Adipocyte (in vitro differentiated cells): ENCODE measurements at places on chromosomes 11 and 22.

DNA sequence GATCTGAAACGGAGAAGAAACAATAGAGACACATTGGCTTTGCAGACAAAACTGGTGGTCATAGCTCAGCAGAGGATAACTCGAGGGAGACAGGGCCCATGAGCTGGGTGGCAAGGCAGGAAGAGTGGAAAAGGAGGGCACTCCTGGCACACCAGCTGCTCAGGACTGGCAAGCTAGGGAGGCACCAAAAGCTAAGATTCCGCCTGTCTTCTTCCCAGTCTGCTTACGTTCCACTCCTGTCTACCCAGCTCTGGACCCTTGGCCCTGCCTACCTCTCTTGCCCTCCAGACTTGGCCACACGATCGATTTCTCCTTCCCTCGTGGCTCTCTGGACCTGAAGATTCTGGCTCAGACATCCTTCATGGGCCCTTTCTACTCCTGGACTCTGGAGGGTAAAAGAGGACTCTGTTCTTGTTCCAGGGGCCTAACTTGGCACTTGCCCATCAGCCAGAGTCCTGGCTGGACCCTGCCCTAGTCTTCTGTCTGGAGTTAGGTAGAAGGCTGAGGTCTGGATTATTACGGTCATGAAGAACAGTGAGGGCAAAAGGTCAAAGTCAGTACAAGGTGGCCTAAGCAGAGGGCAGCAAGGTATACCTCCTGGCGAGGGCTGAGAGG, 115.2 kb upstream of the PITPNB start:
- DNase-seq: no peak

DNA sequence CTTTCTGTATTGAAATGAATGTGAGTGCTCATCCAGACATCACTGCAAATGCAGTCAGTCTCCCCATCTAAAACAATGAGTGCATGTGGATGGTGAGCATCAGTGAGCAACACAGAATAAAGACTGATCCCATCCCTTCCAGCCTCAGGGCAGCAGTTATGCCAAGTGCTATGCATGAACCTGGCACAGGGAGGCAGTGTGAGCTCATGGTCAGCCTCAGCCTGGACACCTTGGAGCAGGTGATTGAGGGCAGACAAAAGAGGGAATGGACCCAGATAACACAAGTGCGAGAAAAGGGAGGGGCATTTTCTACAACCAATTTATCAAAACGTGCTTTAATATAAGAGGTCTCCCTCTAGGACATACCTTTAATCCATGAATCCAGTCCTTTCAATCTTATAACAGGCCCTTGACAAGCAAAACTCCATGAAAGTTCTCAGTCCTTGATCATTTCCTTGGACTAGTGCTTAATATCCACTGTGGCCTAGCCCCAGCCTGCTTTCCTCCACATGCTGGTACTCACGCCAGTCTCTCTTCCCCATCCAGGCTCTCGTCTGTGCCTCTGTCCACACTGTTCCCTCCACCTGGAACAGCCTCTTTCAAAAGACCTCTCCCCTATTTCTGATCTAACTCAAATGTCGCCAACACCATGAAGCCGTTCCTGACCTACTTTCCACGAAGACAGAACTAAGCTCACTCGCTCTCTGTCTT, 50.5 kb upstream of the LRRC55 start:
- DNase-seq: peak; percentile 51

DNA sequence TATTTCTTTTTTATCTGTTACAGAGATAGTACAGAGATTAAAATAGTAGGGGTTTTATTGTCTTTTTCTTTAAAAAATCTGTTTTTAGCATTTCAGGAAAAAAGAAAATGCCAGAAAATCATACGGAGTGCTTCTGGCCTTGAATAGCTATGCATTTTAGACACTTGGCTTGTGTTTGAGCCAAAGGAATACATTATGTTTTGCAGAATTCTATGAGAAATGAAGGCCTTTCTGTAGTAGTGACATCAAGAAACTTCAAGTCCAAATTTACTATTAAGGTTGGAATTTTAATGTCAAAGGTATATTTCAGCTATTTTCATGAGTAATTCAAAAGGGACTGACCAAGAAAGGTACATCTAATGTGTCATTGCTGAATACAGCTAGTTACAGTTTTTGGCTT, 56.3 kb upstream of the DDI1 start:
- DNase-seq: no peak

DNA sequence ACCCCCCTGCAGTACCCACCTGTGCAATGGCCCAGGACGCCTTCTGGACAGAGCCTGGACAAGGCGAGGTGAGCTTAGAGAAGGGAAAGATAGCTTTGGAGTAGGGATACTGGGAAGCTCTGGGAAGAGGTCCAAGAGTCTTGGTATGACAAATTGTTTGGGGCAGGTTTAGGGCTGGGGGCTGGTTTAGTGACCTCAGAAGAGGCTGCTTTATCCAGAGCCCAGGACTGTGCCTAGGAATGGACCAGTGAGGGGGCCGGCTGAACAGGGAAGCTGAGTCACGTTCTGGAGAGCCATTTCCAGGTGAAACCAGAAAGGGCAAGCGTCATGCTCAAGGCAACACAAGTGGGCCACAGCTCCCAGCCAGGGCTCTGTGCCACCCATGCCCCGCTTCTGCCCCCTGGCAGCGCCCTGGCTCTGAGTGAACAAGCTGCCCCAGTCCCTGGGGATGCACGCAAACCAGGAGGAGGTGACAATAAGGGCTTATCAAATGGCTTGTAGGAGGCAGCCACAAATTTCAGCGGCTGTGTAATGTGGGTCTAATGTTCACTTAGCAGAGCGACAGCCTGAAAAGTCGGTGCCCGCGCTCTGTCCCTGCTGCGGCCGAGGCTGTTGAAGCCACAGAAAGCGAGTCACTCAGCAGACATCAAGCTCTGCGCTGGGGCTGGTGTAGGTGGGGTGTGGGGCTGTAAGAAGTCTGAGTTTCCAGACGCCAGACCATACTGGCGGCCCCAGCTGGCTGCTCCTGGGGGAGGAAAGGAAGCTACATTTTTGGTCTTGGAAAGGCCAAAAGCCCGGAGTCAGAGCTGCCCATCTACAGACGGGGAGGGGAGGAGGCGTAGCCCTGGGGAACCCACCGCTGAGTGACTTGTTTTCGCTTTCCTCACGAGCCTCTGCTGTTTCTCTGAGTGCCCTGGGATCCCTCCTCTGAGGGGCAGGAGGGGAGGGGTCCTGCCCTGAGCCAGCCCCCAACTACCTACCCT, 18.3 kb upstream of the SYT7 start:
- peak; percentile 53 for DNase-seq

- DNase-seq: peak; percentile 89
Measured at GRCh38 chr22:37544955-37545702, 15.2 kb upstream of the CDC42EP1 start.

DNA sequence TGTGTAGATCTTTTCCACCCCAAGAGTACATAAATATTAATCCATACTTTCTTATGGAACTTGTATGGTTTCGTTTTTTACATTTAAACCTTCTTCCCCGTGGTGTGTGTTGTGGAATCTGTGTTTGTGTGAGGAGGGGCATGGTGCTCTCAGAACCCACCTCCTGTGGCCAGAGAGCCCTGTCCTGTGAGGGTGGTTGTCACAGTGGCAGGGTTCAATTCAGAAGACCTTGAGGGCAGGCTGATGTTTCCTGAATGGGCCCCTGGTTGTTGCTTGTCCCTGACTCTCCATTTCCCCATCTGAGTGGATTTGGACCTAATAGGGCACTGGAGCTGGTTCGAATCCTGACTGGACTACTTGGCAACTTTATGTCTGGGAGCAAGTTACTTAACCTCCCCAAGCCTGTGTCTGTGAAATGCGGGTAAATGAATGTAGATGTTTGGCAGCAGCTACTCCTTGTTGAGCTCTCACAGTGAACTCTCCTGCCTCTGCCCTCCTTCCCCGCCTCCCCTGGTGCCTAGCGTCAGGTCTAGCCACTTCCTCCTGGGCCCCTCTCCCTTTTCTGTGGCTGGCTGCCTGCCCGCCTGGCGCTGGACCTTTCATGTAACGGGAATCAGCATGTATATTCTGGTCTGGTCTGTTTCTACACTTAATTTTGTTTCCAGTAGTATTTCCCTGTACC, 7.3 kb downstream of the NEAT1 start:
- peak; percentile 75 for DNase-seq

DNA sequence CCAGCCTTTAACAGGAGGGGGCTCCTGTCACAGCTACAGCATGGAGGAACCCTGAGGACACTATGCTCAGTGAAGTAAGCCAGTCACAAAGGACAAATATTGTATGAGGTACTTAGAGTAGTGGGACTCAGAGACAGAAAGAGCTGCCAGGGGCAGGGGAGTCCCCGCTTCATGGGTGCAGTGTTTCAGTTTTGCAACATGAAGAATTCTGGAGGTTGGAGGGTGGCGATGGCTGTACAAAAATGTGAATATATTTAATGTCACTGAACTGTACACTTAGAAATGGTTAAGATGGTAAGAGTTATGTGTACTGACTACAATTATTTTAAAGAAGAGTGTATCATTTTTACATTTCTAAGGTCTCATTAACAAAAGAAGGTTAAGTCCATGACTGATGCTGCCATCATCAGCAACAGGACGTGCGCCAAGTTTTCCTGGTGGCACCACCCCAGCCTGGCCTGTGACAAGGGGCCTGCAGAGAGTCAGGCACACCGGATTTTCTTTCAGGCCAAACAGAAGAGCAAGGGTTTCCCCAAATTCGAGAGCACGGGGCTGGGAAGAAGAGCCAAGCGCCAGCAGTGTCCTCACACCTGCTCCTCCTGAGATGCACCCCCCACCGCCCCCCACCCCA, 22.1 kb downstream of the YPEL1 start:
- DNase-seq: no peak

GRCh38 chr11:73343076-73343873, 32.9 kb upstream of the RELT start:
- no peak for DNase-seq

DNA sequence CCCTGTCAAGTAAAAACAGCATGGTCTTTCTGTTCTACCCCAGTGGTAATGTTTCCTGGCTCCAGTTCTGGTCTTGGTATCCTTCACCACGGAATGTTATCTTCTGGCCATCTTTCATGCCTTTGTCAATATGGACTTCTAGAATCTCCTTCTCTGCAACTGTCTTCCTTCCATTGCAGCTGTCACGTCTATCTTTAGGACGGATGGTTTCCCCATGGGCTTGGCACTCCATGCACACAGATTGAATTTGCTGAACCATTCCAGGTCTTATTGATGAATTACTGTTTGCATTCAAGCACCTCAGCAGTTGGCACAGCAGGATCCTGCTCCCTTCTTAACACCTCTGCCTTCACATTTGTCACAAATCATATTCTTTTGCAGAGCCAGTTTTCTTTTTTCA, 44.9 kb upstream of the SLC25A18 start:
- no peak for DNase-seq

DNA sequence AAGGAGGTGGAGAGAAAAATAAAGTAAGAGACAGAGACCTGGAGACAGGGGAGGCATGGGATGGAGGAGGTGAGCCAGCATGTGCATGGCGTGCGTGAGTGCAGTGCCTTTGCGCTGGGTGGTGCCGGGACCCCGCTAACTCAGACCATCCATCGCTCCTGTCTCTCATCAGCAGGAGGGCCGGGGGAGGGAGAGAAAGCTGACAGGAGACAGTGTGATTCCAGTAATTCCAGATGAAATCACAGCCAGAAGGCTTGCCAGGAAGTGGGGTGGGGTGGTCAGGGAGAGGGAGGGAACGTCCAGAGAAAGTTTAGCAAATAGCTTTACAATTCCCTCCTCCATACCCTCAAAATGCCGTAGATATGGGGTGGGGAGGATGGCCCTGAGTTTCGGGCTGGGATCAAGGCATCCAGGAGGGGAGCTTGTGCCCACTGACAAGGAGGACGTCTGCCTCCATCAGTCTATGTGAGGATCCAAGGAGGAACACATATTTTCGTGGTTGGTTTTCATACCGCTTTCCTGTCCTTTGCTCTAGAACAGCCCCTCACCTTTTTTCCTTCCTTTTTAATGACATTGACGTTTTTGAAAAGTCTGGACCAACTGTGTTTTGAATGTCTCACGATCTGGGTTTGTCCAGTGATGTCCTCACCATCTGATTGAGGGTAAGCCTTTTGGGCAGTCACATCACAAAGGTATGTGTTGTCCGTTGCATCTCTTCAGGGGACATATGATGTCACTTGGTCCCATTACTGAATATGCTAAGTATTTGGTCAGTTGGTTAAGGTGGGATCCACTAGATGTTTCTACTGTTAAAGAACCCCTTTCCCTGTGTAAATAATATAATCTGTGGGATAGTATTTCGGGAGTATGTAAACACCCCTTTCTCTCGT, 567.3 kb downstream of the MIAT start:
- DNase-seq: peak; percentile 39

GRCh38 chr11:30313580-30313979, 9.3 kb upstream of the ARL14EP start:
- DNase-seq: no peak

DNA sequence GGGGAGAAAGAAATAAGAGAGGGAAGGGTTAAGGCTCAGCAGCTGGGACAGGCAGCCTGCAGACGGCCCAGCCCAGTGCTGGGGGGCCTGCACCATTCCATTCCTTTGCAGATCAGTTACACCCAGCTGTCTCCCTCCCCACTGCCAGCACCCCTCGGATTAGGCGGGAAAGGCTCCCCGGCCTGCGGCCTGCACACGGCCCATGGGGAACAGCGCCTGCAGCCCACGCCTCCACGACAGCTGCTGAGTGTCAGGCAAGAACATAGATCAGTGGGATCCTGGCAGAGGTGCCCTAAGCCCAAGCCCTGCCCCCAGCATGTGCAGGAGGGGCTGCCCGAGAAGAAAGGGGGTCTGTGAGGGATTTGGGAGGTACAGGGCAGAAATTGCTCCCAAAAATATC, 65.8 kb upstream of the MYOD1 start:
- DNase-seq: no peak

DNA sequence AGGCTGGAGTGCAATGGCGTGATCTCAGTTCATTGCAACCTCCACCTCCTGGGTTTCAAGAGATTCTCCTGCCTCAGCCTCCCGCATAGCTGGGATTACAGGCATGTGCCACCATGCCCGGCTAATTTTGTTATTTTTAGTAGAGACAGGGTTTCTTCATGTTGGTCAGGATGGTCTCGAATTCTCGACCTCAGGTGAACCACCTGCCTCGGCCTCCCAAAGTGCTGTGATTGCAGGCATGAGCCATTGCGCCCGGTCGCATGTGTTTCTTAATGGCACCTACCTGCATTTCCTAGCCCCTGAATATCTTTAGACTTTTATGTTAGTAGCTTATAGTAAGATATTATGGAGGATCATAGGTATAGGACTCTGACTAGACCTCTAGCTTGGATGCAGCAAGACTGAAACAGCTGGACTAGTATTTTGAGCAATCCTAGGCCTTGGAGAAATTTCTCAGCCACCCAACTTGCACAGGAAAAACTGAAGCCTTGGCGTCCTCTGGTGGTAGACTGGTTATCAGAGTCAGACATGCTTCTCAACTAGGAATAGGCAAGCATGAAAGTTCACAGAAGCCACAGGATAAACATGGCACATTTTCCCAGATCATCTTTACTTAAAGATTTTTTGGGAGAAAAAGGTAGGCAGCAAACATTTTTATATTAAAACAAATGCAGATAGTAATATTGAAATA, 22.7 kb upstream of the C1QTNF4 start:
- DNase-seq: peak; percentile 90

- DNase-seq: no peak
Measured at GRCh38 chr11:47187723-47188122, 1.5 kb upstream of the PACSIN3 start.

DNA sequence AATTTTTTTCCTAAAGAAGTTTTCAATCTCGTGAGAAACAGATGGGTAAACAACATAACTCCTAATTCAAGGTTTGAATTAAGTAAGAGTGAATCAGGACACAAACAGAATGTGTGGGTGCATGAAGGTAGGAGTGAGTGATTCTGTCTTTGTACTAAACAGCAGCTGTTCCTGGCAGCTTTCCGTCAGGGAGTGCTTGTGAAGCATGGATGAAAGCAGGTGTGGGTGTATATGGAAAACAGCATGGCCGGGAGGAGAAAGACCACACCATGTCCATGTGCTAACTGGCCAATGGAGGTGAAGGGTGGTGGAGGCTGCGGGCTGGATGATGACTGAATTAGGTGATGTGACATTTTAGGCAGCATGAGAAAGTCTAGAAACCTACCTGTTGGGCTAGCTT, 49.6 kb downstream of the BARX2 start:
- DNase-seq: no peak
